Keratinocyte (primary cell): ENCODE measurements at places on chromosomes 7 and 10. TPM values are rescaled to one million over a fixed set of nuclear protein-coding genes. Genes with fewer than 3 reads are reported as not detected.

DNA sequence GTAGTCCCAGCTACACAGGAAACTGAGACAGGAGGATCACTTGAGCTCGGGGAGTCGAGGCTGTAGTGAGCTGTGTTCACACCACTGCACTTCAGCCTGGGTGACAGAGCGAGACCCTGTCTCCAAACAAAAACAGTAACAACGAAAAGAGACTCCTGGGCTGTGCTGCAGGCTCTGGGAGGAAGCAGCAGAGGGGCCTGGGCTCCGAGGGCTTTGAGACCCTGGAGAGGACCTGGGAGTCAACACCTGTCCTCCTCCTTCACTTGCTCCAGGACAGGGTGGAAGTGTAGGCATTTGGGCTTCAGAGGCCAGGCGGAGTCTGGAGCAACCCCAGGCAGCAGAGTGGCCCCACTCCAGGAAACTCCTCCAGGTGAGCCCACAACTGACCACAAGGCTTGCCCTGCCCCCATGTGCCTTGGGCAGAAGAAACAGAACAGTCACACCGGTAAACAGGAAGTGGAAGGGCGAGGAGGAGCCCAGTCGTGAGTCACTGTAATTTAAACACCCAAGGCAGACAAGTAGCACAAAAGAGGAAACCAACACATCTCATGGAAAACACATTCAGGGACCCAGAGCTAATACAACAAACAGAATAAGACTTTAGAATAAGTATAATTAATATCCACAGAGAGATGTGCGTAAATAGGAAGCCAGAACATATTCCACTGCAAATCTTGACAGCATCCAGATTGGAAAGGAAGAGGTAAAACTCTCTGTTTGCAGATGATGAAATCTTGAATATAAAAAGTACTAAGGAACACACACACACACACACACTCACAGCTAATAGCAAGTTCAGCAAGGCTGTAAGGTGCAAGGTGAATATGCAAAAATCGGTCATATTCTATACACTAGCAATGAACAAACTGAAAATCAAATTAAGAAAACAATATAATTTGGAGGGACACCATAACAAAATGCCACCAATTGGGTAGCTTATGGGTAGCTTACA lies 20.5 kb upstream of the RASGEF1A start:
- no peak for DNase-seq
- H3K27ac ChIP-seq, result no peak overlapping the region

GRCh38 chr10:33189363-33189762 lies 145.1 kb downstream of the NRP1 start:
- peaks cover 10% of the 10 kb centered on the region for H3K36me3 ChIP-seq
- H3K27ac ChIP-seq, result no peak overlapping the region
- H3K4me1 ChIP-seq, result peaks cover 10% of the 10 kb centered on the region
- no peak overlapping the region for H3K4me3 ChIP-seq

GRCh38 chr7:135428011-135428410 lies 81.9 kb downstream of the CNOT4 start:
- no peaks in the 10 kb centered on the region for H3K4me1 ChIP-seq
- H3K36me3 ChIP-seq, result no peaks in the 10 kb centered on the region
- DNase-seq, result no peak

- no peak for DNase-seq
- peaks cover 13% of the 10 kb centered on the region for H3K36me3 ChIP-seq
- H3K27ac ChIP-seq, result peak overlapping the region; percentile 88
- peaks cover 49% of the 10 kb centered on the region for H3K4me1 ChIP-seq
- H3K4me3 ChIP-seq, result peak overlapping the region; percentile 2
These were observed 784 bp upstream of the SERPINE1 start for GRCh38 chr7:101125989-101126650.

DNA sequence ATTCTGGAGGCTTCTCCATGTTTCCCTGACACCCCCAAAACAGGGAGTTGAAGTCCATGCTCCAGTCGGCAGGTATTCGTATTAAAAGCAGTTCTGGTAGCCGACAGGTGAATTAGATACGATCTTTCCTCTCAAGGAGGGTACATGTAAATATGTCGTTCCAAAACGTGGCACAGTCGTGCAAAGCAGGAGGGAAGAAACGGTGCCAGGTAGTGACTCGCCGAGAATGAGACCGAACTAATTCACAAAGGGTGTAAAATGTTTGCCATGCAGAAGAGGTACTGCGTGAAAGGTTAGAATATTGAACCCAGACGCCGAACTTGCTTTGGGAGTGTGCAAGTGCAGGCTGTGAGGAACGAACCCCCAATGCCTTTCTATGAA lies 483 bp downstream of the EDRF1 start:
- H3K4me1 ChIP-seq, result peaks cover 14% of the 10 kb centered on the region
- H3K4me3 ChIP-seq, result peak overlapping the region; percentile 99
- H3K27me3 ChIP-seq, result no peaks in the 10 kb centered on the region
- H3K27ac ChIP-seq, result peak overlapping the region; percentile 90

SPDYE9 gene
- polyA plus RNA-seq, result not detected in 3 replicates

EXOC4 gene
- 51.1 to 70.4 TPM (median 52.6 TPM) in 3 replicates for polyA plus RNA-seq

TMEM270 gene
- polyA plus RNA-seq, result not detected in 3 replicates

DPY19L1 gene
- 11.9 to 29.2 TPM (median 17.4 TPM) in 3 replicates for polyA plus RNA-seq

GOLGA7B gene
- polyA plus RNA-seq, result 3.6 to 6.8 TPM (median 4.9 TPM) in 3 replicates

TWNK gene
- polyA plus RNA-seq, result 10.1 to 16.9 TPM (median 12.9 TPM) in 3 replicates
